Small intestine (tissue), 16 donors: ENCODE measurements at places on chromosomes 7 and 10. TPM values are rescaled to one million over a fixed set of nuclear protein-coding genes. Genes with fewer than 3 reads are reported as not detected.
A peak's percentile ranks its signal among the peaks of the same experiment; 100 is the strongest.

Gene PRSS1
- polyA plus RNA-seq: 17.3 TPM

Gene MSS51
- 1.8 TPM for polyA plus RNA-seq

Gene GNB2
- polyA plus RNA-seq: 179 TPM

Gene TSPAN15
- polyA plus RNA-seq: 47.0 TPM

DNA sequence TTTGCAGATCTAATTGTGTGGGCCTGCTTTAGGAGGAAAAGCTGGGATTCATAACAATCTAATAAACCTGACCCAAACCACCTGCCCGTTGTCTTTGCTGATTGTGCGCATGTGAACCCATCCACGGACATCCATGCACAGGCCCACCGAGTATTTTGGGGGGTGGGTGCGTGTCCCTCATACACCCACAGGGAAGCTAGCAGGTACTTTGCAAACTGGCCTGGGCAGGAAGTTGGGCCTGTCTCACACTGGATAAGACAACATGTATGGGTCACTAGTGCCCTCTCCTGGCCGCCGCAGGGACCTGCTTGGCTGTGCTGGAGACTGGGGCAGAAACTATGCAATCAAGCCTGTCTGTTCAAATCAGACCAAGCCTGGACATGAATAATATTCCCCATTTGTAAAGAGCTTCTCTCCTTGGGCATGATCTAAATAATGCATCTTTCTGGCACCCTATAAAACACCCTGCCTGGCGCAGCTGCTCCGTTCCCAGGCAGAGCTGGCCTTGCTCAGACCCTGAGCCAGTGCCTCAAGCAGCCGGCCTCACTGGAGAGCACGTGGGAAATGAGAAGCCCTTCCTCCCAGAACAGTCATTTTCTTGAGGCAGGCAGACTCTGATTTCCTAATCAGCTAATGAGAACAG, 15.8 kb downstream of the ECHDC3 start:
- no peaks in the 10 kb centered on the region for H3K27me3 ChIP-seq
- peaks cover 42% of the 10 kb centered on the region for H3K36me3 ChIP-seq
- no peaks in the 10 kb centered on the region for H3K4me1 ChIP-seq
- no peak overlapping the region for H3K4me3 ChIP-seq
- peak; percentile 89 for DNase-seq

GRCh38 chr10:53574024-53574423, 801.4 kb upstream of the MBL2 start:
- DNase-seq: no peak
- H3K4me1 ChIP-seq: no peaks in the 10 kb centered on the region
- H3K27me3 ChIP-seq: peaks cover 2% of the 10 kb centered on the region
- H3K4me3 ChIP-seq: no peak overlapping the region
